ENCODE measurements at places on chromosomes 5 and 9. TPM values are rescaled to one million over a fixed set of nuclear protein-coding genes. Genes with fewer than 3 reads are reported as not detected.

DNA sequence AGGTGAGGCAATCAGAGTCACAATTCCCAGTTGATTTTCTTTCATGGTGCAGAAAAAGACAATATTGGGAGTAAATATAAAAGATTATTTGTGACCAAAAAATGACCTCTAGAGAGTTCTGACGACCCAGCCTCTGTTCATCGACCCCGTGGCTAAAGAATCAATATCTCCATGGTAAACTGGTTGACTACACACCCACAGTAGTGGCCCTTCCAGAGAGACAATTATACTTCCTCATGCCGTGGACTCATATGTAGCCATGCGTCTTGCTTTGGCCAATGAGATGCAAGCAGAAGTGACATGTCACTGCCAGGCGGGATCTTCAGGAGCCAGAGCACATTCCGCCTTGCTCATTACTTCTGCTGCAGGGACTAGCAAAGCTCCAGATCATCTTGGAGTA, 163.3 kb upstream of the RAD23B start:
- DNase-seq, result no peak

DNA sequence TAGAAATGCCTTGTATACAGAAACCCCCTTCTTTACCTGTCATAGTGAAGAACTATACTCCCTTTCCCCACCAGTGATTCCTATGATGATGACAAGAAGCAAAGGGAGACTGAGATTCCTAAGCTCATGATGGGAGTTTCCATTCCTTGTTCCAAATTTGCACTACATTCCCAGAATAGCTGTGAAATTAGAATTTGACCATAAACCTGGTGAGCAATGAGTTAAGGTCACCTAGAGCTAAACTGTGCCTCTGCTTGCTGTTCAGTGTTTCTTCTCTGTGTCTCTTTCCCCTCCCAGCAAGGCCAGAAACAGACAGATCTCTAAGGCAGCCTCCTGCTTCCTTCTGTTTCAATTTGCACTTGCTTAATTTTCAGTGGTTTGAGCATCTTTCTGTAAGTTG, 332.1 kb downstream of the PIK3R1 start:
- no peak for DNase-seq

- DNase-seq, result no peak
These were observed 3.8 kb downstream of the TGFBI start for GRCh38 chr5:136032564-136032963.

DNA sequence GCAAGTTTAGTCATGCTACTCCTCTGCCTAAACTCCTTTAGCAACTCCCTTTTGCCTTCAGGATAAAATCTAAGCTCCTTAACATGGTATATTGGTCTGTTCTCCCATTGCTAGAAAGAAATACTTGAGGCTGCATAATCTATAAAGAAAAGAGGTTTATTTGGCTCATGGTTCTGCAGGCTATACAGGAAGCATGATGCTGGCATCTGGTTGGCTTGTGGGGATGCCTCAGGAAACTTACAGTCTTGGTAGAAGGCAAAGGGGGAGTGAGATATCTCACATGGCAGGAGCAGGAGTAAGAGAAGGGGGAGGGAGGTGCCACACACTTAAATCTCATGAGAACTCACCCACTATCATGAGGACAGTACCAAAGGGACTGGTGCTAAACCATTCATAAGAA, 145.0 kb downstream of the GDNF start:
- DNase-seq, result no peak

DNA sequence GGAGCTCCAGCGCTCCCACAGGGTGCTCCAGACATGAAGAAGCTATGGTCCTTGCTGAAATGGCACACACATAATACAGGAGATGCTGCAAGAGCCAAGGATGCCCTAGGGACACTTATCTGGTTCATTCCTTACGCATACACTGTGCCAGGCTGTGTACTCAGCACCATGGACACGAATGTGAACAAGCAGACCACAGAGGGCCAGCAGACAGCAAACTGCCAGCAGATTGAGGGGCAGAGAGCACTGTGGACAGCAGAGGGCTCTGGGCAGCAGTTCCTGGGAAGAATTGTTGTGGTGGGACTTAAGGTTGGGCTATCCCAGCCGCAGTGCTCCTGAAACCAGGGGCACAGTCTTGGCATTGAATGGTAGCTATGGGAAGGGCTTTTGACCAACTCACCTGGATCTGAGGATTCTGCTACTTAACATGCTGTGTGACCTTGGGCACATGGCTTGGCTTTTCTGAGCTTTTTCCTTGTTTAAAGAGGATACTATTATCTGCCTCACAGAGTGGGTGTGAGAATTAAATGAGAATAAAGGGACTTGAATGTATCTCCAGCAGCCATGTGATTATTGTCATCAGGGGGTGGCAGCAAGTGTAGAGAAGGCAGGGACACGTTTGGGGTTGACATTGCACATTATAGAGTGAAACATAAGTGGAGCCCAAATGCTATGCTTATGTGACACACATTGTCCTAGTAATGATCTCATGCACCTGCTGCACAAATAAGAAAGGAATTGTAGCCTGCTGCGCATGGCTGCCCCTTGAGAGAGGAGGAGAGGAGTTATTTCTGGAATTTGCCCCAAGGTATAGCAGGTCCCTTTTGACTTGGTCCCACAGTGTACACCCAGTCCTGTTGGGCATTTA, 30.1 kb downstream of the PPARGC1B start:
- no peak for DNase-seq

DNA sequence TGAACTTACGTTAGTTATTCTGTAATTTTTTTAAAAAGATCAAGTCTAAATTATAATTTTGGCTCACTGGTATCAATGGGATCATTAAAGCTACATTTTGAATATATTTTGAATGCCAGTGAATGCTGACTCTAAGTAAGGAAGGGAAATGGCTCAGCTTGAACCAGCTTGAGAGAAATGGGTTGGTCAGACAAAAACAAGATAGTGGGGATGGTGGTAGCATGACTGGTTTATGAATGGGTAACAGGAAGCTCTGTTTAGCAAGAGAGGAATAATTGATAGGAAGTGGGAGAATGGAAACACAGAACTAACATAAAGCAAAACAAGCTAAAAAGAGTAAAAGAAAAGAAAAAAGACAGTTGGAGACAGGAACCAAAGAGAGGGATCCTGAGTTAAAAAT, 220.2 kb downstream of the ADAMTS6 start:
- no peak for DNase-seq

- no peak for DNase-seq
These were observed 29.9 kb downstream of the FYB1 start for GRCh38 chr5:39189292-39189955.

DNA sequence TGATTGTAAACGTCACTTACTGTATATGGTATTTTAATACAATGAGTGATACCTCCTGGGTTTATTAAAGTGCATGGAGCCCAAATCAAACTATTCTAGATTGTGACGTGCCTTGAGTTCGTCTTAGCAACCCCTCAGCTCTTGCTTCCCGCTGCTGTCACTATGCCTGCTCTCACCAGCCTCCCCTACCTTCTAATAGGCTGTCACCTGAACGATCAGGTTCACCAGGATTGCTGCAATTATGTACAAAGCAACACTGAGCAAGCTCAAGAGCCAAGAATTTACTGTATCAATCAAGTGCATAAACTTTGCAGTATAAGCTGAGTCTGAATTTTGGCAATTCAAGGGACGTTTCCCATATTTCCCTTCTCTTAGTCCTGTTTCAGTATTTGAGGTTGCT, 3.0 kb downstream of the LECT2 start:
- DNase-seq, result no peak

- DNase-seq, result no peak
These were observed 147.9 kb downstream of the MACROH2A1 start for GRCh38 chr5:135251093-135251492.

- DNase-seq, result no peak
These were observed 139.7 kb downstream of the C5orf15 start for GRCh38 chr5:133828722-133829121.

DPM2 gene
- 39.7 TPM for total RNA-seq

SPINK1 gene
- total RNA-seq, result 2.5 TPM

RNF183 gene
- not detected for total RNA-seq

SLC36A3 gene
- not detected for total RNA-seq

RPS14 gene
- total RNA-seq, result 3,370 TPM

C9orf78 gene
- total RNA-seq, result 48.7 TPM

SLC46A2 gene
- total RNA-seq, result 65.2 TPM
